ENCODE measurements at places on chromosomes 3 and 15.

GRCh38 chr3:140943781-140944552 lies 2.3 kb downstream of the SLC25A36 start:
- DNase-seq: no peak

- no peak for DNase-seq
Observed at GRCh38 chr15:55708720-55709119, 34.2 kb downstream of the PRTG start.

GRCh38 chr15:39700375-39700700 lies 82.3 kb downstream of the FSIP1 start:
- DNase-seq: no peak

- DNase-seq: no peak
Observed at GRCh38 chr3:147410116-147410525, 956 bp downstream of the ZIC1 start.

GRCh38 chr15:66030650-66031049 lies 161.4 kb downstream of the RAB11A start:
- DNase-seq: no peak

GRCh38 chr15:65987100-65987499 lies 117.8 kb downstream of the RAB11A start:
- no peak for DNase-seq

DNA sequence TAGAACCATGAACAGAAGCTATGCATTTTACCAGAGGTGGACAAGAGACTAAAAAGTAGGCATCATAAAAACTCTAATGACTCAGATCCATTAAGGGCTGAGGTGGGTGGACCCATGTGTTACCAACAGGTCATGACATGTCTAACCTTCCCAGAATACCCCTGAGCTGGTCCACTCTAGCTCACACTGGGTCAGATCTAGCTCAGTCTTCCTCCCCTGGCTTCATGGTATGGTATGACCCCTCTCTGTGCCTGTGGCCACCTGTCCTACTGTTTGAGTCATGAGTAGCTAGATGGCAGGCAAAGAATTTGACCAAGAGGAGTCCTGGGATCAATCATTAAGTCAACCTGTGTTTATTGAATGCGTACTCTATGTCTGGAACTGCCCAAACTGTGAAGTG lies 340.4 kb downstream of the EPHB1 start:
- no peak for DNase-seq
